ENCODE measurements at places on chromosomes 4 and X.

DNA sequence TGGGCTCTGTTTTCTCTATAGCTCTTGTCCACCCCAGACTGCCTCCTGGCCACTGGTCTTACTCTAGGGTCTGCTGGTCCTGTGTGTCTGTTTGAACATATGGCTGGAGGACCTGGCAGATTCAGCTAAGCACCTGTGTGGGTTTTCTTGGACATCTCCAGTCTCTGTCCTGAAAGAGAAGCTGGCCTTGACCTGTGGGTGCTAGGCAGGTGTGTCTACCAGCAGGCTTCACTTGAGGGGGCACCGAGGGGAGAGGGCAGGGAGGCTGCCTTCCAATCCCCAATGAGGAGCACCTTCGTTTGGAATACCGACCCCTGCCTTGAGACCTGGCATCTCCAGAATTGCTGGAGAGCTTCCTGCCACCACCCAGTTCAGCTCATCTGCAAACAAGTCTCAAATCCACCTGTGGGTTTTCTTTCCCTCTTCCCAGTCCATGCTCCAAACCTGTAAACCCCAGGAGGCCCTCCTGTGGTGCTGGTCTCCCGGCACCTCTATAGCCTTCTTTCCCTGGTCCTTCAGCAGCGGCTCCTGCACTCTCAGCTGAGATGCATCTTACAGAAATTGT lies 45.2 kb downstream of the HTRA3 start:
- no peak for DNase-seq

DNA sequence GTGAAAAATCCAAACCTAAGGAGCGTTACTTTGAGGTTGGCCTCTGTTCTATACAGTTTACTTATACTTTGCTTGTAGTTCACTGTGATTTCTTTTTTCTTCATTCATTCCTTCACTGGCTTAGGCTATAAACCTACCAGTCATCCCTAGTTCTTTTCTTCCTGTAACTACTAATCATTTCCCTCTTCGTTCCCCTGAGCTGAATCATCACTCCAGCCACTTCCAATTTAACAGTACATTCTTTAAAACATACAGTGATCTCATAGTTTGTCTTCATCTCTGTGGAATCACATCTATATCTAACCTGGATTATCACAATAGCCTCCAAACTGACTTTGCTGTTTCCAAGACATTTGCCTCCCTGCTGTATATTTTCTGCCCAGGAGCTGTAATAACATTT lies 25.2 kb upstream of the NPFFR2 start:
- DNase-seq, result no peak

GRCh38 chr4:16684097-16684496 lies 214.3 kb downstream of the LDB2 start:
- DNase-seq, result no peak

DNA sequence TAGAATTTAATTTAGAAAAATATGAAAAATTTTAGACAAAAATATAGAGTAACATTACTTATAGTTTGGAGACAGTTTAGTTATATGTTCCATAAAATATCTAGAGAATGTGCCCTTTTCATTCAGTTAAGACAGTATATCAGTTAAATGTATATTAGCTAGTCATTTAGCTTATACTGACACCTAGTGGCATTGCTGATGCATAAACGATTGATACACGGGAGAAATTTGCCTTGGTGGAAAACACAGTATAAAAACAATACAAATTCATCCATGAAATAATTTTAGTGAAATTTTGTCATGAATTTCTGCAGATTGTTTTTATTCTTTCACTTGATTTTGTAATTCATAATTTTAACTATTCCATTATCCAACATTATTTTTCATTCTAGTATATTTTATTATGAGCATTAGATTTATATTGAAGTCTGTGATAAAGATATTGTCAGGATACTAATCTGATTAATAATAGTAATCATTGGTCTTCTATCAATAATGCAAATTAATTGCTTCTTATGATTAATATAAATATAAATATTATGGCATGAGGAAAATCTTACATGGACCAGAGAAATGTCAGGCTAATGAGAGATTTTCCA lies 219.0 kb downstream of the TLL1 start:
- no peak for DNase-seq

DNA sequence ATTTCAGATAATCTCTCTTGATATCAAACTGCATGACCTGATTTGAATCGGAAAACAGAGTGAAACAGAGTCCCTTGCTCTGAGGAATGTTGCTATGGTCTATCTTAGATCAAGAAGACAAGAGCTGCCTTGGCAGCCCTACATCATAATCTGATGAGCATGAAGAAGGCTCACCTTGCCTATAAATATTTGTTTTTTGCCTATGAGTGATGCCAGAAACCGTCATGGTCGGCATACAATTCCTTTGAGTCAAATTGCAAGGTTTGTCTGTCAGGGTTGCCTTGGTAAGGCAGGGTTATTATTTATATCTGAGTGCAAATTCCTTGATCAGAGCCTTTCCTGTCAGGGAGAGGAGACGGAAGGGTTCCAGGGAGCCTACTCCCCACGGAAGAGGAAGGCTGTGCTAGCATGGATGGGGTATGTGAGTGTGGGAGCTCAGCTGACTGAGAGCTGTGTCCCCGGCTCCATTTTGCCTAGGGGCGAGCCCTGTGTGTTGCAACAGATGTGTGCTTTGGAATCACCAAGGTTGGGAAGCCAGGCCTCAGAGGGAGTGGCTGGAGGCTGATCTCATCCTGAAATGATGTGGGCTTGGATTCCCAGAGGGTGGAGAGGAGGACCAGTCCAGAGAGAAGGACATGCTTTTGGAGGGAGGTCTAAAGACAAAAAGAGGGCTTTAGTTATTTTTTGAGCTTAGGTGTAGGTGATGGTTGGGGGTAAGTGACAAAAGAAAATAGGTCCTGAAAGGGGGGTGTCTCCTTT lies 43.6 kb downstream of the RTL9 start:
- DNase-seq, result no peak

Data from stimulated activated CD4-positive, alpha-beta T cell treated with anti-CD3 and anti-CD28 coated beads, Interleukin-1b, Interleukin-23, amount 100 ng/mL, for 48 hours (primary cell).